ENCODE measurements at places on chromosomes 5 and 9.

DNA sequence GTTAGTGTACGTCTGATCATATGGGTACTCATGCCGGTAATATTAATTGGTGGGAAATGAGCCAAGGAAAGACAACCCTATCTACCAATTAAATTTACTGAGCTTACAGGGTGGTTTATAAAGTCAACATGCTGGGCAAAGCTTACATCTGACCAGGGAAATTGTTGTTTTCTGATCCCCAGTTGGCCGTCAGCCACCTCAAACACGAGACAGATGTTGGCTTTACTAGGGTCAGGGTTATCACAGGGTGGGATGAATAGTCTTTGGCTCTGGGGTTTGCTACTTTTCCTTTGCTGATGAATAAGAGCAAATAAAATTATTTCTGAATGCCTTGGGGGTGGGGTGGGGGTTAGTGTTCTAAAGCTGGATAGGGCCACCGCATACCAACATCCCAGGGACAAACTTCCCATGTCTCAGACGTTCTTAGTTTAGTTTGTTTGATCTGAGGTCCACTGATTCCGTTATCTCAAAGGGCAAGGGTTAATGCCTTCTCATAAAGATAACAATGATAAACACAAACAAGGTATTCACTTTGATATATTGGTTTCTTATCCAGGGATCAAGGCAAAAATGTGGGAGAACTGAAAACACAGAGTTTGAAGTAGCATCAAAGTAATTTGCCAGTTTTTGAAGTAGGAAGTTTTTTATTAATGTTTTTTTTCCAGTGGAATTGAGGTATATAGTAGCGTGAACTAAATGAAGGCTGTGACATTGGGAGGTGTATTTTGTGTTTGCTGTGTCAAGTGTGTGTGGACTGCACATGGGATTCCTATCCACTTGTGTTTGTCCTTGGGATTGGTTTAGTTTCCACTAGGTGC is 109.1 kb upstream of the RPS23 start:
- no peak for DNase-seq

DNA sequence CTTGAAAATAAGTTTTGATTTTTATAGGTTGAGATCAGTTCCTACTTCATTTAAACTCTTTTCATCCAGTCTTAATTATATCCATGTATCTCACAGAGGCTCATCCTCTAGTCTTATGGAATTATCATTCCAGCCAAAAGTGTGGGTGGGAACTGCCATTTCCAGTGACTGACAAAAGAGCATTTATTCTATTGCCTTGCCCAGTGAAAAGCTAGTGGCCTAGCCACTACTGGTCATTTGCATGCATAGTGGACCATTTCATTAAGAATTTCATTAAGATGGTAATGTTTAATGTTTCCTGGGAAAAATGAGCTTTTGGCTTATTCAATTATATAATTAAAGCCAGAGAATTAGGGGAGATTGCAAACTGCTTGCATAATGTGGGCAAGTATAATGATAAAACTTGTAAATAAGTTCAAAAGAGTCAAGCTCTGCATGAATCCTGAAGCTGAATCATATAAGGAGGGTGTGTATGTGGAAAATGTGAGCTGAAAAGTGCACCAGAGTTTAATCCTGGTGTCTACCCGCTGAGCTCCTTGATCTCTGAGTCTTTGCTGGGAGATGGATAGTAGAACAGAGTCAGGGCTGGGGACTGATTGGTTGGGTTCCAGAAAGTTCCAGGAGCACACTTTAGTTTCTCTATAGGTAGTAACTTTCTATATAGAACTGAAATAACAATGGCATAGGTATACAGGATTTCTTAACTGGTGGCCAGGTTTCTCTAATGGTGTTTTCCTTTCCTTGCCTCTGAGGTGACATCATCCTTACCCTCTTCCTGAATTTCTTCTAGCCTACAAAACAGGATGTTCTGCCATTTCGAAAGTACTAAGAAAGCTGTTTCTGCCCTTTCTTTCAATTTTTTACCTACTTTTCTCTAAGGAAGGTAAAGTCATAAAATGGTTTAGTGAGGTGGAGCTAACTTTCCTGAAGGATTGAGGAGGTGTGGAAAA is 78.5 kb downstream of the KIF4B start:
- no peak for DNase-seq

- DNase-seq: no peak
These were observed 73.8 kb upstream of the KLF9 start for GRCh38 chr9:70488098-70488792.

DNA sequence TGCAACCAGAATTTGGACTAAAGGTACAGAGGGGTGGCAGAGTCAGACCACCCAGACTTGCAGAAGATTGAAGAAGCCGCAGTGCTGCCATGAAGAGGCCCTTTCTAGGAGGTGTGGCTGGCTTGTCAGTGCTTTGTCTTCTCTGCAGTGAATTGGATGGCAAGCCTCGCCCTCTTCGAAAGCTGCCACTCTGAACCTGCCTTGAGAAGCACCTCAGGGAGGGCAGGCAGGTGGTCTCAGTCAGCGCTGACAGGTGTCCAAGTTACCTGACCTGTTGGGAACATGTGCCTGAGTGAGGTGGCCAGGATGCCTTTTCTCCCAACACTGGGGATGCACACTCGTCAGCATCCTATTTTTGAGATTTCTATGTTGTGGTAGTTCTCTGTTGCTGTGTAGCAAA is 6.2 kb downstream of the TENT4A start:
- no peak for DNase-seq

DNA sequence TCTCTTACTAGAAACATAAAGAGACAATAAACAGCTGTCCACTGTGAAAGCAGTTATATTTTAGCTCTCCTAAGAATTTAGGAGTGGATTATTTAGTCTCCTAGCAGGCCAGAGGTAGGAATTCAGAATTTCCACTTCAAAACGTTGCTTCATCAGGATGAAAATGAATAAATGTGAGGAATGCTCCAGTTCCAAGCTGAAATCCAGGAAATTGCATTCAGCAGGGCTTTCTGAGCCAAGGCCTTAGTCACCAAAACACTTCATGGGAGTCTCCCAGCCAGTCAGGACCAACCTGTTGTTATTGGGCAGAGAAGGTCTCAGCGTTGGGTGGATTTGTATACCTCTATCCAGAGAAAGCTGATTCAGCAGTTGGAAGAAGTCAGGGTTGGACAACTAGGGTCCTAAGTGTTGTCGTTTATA is 1040.3 kb downstream of the TLE1 start:
- DNase-seq: no peak

DNA sequence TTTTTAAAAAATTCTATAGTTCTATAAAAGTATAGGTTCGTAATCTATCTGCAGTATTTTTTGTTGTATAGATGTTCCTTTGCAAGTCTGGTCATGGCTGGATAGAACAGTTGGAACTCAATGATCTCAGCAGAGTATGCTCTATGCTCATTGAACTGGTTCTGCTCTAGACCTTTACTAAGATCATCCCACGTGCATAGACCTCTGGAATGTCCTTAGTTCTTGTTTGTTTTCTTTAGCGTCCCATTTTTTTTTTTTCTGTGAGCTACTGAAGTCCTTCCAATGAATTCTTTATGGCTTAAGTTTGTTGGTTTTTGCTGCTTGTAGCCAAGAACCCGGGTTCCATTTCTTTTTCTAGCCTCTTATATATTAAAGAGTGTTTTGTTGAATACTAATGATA is 3.5 kb downstream of the TMEM38B start:
- no peak for DNase-seq

DNA sequence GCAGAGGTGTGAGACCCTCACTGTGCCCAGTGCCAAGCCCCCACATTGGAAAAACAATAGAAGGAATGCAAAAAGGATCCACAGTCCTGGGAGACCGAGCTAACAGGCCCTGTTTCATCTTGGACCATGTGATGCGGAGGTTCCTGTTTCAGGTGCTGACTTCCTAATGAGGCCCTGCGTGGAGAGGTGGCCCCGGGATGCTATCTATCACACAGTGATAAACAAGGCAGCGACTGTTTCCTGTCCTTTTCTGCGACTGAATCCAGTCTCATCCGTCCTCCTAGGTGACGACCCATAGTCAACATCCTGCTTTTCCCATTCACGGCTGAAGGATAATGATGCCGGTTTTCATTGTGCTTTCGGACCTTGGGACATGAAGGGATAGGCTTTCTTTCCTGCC is 56.4 kb upstream of the BOD1 start:
- DNase-seq: no peak

GRCh38 chr9:124291801-124292396 is 34.1 kb downstream of the NEK6 start:
- peak; percentile 14 for DNase-seq

Data from anterior cingulate cortex (tissue), 58 donors.